ENCODE measurements at places on chromosomes 4 and X.

DNA sequence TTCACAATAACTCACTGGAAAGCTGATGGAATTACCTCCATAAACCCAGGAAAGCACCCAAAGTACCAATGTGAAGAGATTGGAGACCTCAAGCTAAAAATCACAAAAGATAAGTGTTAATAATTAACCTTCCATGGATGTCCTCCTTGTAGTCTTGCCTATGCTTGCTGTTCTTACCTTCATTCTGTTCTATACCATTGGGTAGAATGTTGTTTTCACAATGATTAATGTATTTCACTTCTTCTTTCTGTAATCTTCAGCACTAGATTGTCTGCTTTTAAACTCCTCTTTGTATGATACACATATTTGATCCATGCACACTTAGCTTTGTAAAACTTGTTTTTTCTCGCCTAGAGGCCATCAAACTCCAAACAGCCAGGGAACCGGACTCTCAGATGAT is 570.3 kb downstream of the RAPGEF2 start:
- DNase-seq = no peak

DNA sequence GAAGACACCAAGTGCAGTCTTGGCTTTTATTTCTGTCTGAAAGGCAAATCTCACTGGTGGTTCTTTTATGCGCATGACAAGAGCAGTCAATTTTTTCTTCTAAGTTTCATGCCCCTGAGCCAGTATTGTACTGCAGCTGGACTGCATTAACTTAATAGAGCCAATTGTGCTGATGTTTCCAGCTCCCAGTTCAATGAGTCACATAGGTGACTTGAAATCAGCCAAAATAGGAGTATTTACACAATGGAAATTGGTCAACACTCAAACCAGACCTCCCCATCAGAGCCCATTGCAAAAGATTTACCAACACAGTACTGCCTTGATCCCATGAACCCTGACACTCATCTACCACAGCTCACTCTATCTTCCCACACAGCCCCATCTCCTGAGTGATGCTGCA is 100.3 kb upstream of the GUCY1A1 start:
- DNase-seq = peak; percentile 17

- peak; percentile 21 for DNase-seq
Measured at GRCh38 chr4:139633661-139634060, 32.0 kb upstream of the MGST2 start.

- peak; percentile 70 for DNase-seq
Measured at GRCh38 chrX:13688958-13689740, at the start of gene RAB9A. TSS of gene RAB9A (plus strand) at chrX:13689128. CDS start at chrX:13708747, 19,619 bp downstream.

- DNase-seq = no peak
Measured at GRCh38 chrX:154598656-154599055, 13.7 kb downstream of the CTAG1A start.

- peak; percentile 59 for DNase-seq
Measured at GRCh38 chr4:175531405-175532091, 280.5 kb downstream of the GPM6A start.

GRCh38 chr4:138507522-138507921 is 265.4 kb upstream of the SLC7A11 start:
- peak; percentile 55 for DNase-seq

DNA sequence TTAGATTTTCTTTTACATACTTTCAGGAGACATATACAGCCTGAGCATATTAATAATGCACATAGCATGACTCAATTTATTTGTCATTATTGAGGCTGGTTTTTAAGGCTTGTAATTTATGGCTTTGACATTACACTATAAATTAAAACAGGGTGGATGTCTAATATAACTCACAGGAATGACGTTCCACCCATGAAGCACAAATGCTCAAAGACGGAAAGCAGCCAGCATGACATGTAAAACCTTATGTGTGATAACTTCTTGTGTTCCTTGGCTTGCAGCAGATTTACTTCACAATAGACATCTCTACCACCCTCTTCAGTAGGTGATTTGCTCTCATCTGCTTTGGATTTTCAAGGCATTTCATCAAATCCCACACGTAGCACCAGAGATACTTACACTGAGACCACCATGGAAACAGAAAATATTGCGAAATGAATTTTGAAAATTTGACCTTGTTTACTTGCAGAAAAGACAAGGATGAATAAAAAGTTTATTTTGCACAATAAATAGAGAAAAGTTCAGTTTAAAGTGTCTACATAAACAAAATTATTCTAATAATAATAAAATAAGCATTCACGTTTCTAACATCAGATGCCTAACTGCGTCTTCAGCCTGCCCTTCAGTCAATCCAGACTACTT is 64.7 kb upstream of the BTC start:
- DNase-seq = peak; percentile 66

DNA sequence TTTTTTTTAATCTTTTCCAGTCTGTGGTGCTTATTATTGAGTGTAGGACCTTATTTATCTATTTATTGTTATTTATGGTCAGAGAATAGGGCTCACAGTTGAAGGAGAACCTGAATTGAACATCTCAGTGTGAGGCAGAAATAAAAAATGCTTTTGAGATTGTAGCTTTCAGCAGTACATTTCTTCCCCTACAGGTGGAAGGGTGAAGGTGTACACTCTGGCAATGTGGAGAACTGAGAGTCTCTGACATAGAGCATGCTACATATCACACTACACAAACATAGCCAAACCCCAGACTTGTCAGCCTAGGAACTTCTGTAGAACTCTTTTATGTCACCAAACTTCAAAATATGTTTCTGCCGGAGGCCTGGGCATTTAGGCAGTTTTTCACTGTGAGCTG is 140.2 kb downstream of the STIM2 start:
- no peak for DNase-seq

GRCh38 chrX:15563056-15563455 is 37.7 kb downstream of the ACE2 start:
- no peak for DNase-seq

GRCh38 chr4:25538430-25538829 is 117.2 kb upstream of the SLC34A2 start:
- DNase-seq = no peak

- DNase-seq = peak; percentile 52
Measured at GRCh38 chr4:80732010-80732409, 298.5 kb upstream of the BMP3 start.

- DNase-seq = no peak
Measured at GRCh38 chrX:153885968-153886903, at the start of gene L1CAM. TSS of gene L1CAM (minus strand) at chrX:153886173. CDS start at chrX:153875836, 10,337 bp downstream.

DNA sequence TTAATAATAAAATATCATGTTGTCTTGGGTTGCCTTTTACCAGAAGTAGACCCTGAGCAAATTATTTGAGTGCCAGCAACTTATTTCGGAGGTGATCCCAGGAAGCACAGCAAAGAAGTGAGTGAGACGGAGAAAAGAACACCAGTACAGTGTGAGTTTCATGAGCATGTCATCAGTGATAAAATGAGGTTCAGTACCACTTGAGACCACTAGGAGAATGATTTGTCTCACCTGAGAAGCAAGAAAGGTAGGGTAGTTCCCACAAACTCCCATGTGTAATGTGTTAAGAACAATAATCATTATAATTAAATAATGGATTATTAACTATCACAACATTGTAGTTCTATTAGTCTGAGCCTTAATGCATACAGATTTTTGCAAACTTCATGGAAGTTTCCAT is 112.8 kb upstream of the DMD start:
- no peak for DNase-seq

- DNase-seq = no peak
Measured at GRCh38 chrX:84175274-84175673, 12.7 kb downstream of the RPS6KA6 start.

- DNase-seq = no peak
Measured at GRCh38 chr4:168553714-168554370, 57.0 kb downstream of the PALLD start.

DNA sequence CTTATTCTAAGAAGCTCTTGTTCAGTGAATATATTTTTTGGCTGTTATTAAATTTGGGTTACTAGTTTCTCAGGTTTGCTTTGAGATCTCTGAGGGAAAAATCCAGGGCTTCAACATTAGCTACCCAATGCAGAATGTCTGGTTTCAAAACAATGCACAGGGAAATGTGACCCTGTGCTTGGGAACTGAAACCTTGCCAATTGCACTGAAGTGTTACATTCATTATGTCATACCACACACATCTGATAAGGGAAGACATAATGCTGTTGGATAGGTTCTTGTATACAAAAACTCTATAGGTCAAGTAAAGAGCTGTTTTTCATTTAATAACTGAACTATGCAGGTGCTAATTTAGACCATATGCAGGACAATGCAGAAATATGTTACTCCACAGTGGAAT is 345.3 kb upstream of the BMP3 start:
- DNase-seq = no peak

DNA sequence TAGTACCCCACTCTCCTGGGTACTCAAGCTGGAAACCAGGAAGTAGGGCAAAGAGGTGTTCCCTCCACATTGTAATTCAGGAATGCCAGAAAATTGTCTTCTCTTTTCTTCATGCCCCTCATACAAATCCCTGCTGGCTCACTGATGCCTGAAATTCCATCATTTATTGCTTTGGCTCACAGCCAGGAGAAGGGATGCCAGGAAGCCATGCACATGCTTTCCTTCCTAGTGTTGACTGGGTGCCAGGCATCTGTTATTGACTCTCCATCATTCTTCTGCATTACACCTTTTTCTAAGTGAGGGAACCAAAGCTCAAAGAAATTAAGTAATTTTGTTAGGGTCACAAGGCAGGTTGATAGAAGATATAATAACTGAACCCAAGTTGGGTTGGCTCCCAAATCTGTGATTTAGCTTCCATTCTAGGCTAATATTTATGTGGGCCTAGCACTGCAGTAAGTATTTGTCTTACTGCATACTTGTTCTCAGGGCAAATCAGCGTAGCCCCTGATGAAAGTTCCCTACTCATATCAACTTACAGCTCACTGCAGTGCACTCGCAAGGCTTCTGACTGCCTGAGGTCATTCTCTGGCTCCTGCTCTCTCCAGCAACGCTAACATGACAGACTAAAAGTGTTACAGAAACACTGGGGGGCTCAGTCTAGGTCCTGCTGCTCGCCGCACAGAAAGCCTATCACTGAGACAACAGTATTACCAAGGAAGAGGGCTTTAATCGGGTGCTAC is 89.0 kb downstream of the TRAPPC11 start:
- no peak for DNase-seq
